Stimulated activated CD8-positive, alpha-beta memory T cell treated with anti-CD3 and anti-CD28 coated beads, Interleukin-4, amount 100 ng/mL, for 1 hour (primary cell): ENCODE measurements at places on chromosomes 5 and 9.

DNA sequence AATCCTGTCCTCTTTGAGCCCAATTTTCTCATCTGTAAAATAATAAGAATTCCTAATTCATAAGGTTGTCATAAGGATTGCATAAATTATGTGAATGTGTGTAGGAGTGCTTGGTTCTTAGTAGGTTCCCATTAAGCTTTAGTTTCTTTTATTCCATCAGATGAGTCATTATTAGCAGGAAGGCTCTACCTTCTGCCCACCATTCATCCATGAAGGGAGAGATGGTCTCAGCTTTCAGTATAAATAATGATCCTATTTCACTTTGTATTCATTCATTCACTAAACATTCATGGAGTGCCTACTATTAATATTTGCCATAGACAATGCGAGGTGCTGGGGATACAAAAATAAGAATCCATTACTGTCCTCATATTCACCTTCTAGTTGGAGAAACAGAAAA, 3.0 kb downstream of the CMYA5 start:
- DNase-seq: no peak

GRCh38 chr9:111649016-111649415, 12.4 kb upstream of the GNG10 start:
- DNase-seq: no peak

DNA sequence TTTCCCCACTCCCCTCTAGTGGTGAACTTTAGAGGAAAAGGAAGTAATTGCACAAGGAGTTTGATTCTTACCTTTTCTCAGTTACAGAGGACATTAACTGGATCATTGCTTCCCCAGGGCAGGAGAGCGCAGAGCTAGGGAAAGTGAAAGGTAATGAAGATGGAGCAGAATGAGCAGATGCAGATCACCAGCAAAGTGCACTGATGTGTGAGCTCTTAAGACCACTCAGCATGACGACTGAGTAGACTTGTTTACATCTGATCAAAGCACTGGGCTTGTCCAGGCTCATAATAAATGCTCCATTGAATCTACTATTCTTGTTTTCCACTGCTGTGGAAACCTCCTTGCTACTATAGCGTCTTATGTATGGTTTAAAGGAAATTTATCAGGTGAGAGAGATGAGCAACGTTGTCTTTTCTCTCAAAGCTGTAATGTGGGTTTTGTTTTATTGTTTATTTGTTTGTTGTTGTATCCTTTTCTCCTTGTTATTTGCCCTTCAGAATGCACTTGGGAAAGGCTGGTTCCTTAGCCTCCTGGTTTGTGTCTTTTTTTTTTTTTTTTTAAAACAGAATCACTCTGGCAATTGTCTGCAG, 25.3 kb downstream of the SLC22A5 start:
- no peak for DNase-seq

DNA sequence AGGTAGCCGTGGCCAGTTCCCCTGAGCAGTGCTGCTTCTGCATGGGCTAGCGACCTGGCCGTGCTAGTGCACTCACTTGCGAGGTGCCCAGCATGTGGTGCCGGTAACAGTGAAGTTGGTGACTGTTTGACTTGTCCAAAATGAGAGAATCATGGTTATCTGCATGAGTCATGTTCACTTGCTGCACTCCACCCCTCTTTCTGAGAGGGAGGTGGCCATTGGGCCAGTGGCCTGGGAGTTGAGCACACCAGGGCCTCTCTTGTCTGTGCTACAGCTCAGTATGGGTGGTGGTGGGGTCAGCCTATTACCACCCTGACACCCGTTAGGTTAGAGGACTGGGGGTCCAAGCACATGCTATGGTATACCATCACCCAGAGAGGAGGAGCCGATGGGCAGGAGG, 55.4 kb upstream of the GARNL3 start:
- DNase-seq: no peak

DNA sequence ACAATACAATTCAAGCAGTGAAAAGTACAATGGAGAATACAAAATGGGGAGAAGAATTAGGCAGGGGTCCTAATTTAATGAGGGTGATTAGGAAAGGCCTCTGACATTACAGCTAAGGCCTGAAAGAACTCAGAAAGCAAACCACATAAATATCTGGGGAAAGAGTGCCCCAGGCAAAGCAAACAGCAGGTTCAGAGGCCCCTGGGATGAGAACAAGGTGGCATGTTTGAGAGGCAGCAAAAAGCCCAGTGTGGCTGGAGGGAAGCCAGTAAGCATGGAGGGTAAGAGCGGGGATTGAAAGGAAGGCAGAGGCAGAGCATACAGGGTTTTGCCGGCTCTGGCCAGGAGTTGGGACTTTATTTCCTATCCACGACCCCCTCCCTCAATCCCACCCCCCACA, 33.4 kb upstream of the VDAC1 start:
- DNase-seq: no peak

DNA sequence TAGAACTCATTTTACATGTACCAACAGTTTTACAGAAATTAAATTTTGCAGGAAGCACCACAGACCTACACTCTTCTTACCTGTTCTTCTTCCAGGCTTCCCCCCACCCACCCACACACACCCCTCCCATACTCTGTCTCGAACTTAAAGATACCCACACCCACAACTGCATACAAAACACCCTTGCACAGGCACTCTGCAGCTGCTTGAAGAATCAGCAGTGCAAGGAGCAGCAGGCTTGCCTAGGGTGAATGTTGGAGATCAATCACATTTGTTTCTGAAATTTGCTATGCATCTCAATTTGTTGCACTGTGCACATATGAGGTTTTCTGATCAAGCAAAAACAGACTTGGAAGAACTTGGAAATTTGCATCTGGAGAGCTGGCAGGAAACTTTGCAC, 77.5 kb upstream of the TGFBR1 start:
- no peak for DNase-seq

DNA sequence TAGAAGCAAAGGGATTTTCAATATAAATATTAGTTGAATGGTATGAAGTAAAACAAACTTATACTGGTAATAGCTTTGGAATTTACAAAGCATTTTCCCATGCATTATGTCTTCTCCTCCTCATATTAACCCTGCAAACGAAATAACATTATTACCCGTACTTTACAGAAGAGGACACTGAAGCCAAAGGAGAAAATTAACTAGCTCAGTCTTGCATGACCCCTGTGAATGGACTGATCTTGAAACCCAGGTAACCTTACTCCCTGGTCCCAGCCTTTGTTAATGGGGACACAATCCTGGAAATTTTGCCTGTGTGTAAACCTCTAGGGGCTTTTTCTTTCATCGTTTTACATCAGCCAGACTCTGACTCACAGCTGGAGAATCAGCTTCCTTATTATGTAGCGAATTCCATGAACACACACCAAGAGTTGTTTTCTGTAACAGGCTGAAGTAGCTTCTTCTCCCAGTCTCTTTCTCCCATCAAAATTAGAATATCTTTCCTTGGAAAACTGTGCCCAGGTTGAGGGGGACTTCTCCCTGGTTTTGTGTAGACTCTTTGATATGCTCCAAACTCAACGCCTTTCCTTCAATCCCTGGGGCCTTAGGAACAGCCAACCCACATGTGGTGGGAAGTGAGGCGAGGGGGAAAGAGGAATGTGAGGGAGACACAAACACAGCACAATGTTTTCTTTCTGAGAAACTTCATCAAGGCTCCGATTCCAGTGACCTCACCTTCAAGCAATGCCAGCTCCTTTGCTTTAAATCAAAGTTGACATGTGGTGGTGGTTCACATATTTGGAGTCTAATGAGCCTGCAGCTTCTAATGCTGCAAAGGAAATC, 480.9 kb upstream of the PAPPA start:
- no peak for DNase-seq

- no peak for DNase-seq
Measured at GRCh38 chr9:15077946-15078729, 167.9 kb upstream of the FREM1 start.

DNA sequence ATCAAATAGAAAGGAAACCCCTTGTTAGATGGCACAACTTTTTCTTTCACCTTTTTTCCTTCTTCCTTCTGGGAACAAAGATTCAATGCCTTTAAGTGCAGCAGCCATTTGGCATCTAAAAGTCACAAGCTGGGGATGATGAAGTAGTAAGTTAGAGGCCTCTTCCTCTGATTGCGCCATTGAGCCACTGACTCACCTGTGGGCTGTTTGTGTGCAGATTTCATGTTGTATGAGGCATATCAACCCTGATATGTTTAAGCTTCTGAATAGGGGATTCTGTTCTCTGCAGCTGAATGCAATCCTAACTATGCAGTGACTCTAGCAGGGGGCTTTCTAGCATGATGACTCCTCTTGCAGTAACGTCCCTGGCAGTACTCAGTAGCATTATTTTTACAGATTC, 599.9 kb downstream of the CSNK1G3 start:
- DNase-seq: no peak

DNA sequence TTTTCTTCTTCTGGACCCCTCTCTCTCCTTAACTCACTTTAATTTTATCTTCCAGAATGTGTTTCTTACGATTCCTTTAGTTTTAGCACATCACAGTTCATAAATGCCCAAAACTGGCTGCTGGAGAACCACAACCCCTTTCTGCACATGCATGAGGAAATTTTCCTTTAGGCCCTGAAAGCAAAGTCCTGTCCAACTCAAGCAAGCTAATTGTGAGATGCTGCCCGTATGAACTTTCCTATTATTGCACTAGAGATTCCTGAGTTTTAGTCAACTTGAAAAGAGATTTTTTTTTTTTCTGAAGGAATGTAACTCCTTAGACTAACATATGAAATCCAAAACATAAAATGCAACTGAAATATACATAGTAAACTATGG, 52.1 kb upstream of the DAB2 start:
- no peak for DNase-seq

- no peak for DNase-seq
Measured at GRCh38 chr5:6766604-6767093, 53.4 kb downstream of the TENT4A start.

- no peak for DNase-seq
Measured at GRCh38 chr5:57862942-57863341, 380.3 kb upstream of the ACTBL2 start.

- DNase-seq: no peak
Measured at GRCh38 chr9:117784996-117785395, 80.8 kb downstream of the TLR4 start.

DNA sequence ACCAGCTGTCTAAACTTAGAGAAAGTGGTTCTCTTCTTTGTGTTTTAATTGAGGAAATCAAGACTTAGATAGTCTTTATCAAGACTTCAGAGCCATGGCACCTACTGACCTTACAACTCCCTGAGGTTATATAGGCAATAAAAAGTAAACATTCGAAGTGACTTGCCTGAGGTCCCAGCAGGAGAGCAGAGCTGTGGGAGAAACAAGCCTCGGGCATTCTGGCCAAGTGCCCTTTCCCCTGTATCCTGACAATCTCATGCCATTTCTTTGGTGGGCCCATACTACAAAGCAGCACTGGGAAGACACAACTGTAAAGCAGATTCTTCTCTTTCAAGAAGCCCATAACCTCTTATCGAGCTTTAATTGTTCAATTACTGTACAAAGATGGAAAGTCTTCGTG, 23.1 kb downstream of the FREM1 start:
- no peak for DNase-seq

- no peak for DNase-seq
Measured at GRCh38 chr5:133665571-133665970, 53.2 kb upstream of the FSTL4 start.

DNA sequence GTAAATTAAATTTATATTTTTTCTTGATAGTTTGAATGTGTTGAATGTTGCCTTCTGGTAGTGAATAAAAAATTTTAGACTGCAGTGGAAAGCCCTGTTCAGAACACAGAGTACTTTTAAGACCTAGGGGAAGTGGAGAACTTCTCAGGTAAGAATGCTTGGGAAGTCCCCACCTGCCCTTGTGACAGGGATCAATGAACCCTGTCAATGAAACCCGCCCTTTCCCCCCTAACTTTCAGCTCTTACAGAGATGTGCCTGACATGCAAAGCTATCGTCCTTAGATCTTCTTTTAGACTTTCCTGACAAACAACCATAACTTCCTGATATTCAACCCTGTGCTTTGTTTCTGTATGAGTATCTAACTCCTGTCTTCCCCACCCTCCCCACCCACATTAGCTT, 562.7 kb downstream of the TLE4 start:
- no peak for DNase-seq

DNA sequence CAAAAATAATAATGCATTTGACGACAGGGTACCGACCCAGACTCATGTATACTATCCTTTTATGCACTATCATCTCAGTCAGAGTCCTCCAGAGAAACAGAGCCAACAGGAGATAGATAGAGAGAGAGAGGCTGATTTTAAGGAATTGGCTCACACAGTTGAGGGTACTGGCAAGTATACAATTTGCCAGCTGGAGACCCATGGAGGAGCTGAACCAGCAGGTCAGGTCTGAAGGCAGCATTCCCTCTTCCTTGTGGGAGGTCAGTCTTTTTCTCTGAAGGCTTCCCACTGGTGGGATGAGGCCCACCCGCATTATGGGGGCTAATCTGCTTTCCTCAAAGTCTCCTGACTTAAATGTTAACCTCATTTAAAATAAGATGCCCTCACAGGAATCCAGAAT, 17.3 kb upstream of the MED10 start:
- no peak for DNase-seq

GRCh38 chr9:99430301-99430700, 208.2 kb downstream of the SEC61B start:
- no peak for DNase-seq

GRCh38 chr5:54732108-54732507, 214.5 kb downstream of the SNX18 start:
- no peak for DNase-seq

- no peak for DNase-seq
Measured at GRCh38 chr5:171688696-171689495, 96.7 kb upstream of the SMIM23 start.

- DNase-seq: no peak
Measured at GRCh38 chr9:76451234-76451633, 7.7 kb upstream of the GCNT1 start.

- no peak for DNase-seq
Measured at GRCh38 chr5:9588254-9588653, 41.9 kb downstream of the TAS2R1 start.

DNA sequence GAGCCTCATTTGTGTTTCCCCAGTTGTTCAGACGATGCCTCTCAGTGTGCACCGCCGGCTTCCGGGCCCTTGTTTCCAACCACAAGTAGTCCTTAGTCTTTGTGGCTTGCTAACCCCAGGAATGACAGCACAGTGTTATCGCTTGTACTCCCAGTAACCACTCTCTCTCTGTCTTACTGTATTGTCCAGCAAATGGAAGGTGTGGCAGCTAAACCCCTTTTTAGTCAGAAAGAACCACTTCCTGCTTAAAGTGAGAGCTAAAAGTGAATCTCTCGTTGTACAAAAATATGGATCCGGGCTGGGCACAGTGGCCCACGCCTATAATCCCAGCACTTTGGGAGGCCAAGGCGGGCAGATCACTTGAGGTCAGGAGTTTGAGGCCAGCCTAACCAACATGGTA, 61.3 kb downstream of the ENC1 start:
- peak; percentile 13 for DNase-seq

GRCh38 chr5:89337-90286, 2.4 kb upstream of the PLEKHG4B start:
- DNase-seq: no peak

GRCh38 chr5:172622091-172623046, 18.7 kb upstream of the NEURL1B start:
- DNase-seq: no peak
